ENCODE measurements at places on chromosomes 13 and 19.

DNA sequence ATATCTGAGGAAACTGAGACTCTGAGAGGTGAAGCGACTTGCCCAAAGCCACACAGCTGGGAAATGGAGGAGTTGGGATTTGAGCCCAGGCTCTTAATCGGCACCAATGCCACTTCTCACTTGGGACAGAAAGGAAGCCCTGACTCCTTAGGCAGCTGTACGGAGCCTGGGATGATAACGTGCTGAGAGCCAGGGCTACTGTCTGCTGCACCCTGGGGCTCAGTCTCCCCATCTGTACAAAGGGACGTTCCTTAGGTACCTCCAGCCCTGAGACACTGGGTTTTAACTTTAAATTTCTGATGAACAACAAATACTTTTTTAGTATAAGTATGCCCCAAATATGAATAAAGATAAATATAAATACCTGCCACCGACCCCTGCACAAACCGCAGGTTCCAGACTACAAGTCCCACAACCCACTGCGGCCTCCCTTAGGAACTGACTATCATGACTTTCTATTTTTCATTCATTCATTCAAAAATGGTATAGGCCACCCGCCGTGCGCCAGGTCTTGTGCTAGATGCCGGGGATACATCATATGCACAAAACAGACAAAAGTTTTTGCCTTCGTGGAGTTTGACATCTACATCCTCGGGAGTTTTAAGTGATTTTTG, 776 bp upstream of the NCLN start:
- no peak for DNase-seq

DNA sequence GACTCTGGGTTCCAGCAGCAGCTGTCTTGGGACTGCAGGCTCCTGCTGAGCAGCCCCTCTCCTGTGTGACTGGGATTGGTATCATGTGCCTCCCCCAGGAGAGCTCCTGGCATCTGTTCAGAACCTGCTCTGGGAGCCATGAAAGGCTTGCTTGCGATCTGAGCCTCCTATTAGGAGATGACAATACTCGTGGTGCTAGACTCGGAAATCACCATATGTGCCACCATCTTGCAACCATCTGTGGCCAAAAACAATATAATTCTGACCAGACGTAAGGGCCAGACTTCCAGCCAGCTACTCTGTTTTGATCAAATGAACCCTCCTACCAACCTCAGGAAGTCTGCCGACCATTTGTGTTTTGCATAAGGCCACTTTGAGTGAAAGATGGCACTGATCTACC, 484.7 kb downstream of the IRS2 start:
- DNase-seq = no peak

- peak; percentile 50 for DNase-seq
Measured at GRCh38 chr19:41795031-41795461, 1.3 kb upstream of the CEACAM3 start.

DNA sequence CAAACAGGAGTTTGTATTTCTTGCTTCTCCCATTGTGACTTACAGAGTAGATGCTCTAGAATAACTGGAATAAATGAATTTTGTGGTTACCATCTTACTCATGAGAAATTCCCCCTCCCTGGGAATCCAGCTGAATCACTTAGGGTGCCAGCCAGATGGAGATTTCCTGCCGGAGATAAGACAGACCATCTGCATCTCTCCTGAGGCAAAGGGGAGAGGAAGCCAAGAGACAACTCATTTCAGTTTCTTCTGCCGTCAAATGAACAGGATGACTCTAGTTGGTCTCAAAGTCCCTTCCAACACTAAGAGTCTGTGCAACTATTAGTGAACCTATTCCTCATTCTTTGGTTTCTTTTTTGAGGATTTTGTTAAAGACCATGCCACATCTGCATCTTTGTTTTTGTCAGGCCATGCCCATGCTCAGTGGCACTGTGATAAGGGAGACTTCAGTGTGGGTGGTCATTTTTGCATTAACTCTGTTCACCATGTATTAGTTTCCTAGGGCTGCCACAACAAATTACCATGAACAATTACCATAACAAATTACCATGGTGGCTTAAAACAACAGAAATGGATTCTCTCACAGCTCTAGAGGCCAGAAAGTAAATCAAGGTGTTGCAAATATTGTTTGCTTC, 112.8 kb downstream of the NDFIP2 start:
- no peak for DNase-seq

GRCh38 chr19:13417054-13417453, 89.2 kb downstream of the CACNA1A start:
- DNase-seq = no peak

- no peak for DNase-seq
Measured at GRCh38 chr13:67481445-67481844, 251.3 kb upstream of the PCDH9 start.

DNA sequence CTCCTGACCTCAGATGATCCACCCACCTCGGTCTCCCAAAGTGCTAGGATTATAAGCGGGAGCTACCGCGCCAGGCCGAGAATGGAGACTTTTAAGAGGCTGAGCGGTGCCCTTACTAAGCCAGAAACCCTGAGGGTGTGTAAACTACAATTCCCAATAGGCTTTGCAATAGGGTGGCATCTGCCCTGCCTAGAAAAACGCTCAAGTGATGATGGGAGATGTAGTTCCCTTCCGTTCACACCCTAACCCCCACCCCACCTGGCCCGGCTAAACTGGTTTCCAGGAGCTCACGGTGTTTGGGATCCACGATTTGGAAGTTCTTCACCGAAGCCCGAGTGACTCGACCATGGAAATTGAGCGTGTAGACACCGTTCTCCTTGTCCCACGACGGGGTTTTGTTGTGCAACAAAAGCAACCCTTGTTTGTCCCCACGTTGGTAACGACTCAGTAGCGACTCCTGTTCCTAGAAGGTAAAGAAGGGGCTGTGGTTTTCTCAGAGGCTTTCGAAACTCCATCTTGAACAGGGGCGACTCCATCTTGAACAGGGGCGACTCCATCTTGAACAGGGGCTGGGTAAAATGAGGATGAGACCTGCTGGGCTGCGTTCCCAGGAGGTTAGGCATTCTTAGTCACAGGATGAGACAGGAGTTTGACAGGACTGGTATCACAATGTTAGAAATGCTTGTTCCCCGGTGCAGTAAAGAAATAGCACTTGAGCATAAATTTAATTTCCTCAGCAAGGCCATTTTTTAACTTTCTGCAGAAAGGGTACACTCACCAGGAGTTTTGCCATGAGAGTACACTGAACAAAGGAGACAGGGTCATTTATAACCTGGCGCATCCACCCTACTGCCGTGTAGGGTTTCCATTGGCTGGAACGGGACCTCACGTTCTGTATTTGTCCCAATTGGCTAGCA, 9.8 kb downstream of the PPP1R15A start:
- DNase-seq = no peak

DNA sequence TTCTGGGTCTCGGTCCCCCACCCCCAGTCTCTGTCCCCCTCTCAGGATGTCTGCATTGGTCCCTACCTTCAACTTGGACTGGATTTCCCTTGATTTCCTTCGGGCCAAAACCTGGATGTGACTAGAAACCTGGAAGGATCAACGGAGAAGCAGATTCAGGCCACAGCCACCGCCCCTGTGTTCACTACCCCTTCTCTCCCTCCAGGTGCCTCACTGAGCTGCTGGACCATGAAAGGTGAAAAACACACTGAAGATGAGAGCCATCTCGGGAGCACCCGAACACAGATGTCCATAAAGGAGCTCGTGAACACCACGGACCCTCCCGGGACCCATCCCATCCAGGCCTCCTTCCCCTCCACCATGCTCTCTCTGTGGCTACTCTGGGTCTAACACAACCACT, 5.0 kb downstream of the TEAD2 start:
- no peak for DNase-seq

DNA sequence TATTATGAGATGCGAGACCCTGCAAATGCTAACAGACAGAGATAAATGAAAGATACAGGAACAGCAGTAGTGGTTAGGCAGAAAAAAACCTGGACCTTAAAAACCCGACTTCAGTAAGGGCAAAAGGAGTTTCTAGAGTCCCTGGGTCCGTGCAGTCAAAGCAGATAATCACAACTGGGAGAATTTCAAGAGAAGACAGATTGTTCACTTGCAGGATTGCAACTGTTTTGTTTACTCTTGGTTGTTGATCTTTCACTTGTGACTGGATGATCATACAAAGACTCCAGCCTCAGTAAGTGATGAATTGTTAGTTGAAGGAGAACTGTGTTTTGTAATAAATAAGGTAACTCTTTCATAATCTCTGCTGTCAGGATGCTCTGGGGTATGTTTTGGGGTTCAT, 135.1 kb downstream of the GPC6 start:
- no peak for DNase-seq

DNA sequence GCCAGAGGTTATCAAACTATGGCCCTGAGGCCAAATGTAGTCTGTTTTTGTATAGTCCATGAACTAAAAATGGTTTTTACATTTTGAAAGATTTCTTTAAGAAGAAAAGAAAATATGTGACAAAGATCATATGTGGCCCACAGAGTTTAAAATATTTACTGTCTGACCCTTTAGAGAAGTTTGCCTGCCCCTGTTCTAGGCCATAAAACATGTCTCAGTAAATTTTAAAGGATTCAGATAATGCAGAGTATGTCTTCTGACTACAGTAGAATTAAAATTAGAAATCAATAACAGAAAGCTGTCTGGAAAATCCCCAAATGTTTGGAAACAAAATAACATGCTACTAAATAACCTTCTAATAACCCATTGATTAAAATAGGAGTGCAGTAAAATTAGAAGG, 86.3 kb downstream of the KCNRG start:
- no peak for DNase-seq

DNA sequence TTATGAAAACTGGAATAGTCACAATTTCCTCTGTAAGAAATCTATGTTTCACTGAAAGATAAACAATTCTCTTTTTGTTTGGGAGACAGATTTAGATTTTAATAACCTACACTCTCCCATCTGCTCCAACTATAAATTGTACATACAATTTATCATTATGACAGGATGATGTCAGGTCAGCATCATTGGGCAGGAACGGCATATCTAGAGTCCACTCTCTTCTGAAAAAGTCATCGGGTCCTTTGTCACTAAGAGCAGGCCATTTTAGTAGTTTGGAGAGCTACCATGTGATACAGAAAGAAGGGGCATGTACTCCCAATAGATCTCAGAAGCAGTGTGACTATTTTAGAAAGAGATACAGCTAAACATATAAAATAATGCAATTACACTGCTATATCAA, 180.8 kb upstream of the ARGLU1 start:
- DNase-seq = no peak

DNA sequence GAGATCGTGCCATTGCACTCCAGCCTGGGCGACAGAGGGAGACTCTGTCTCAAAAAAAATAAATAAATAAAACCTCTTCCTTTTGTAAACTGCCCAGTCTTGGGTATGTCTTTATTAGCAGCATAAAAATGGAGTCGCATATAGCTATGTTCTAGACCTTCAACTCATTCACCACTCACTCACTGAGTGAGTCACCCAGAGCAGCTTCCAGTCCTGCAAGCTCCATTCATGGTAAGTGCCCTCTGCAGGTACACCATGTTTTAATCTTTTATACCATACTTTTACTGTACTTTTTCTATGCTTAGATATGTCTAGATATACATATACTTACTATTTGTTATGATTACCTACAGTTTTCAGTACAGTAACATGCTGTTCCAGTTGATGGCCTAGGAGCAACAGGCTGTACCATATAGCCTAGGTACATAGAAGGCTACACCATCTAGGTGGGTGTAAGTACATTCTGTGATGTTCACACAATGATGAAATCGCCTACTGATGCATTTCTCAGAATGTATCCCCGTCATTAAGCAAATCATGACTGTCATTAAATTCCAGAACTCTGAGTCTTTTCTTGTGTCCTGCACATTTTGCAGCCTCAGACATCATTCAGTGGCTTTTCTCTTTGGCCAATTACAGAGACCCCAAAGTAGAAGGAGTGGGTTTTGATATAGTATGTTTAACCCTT, 13.7 kb upstream of the FARP1 start:
- no peak for DNase-seq

- no peak for DNase-seq
Measured at GRCh38 chr13:58680115-58680514, 1048.6 kb downstream of the PCDH17 start.

DNA sequence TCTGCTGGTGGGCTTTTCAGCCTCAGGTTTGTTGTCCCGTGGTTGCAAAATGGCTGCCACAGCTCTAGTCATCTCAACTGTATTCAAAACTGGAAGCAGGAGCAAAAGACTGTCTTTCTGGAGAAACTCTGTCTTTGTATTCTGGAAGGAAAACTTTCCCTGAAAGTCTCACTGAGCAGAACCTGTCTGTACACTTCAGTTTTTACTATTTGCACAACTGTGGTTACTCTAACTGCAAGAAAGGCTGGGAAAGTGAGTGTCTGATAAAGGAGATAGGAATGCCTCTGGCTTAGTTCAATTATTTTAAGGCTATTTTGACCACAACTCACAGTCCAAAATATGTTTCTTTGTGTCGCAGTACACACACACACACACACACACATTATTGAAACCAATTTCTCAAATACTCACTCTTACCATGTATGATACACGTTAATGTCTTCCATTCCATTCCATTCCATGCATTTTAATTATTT, 49.7 kb upstream of the EHD2 start:
- DNase-seq = no peak

GRCh38 chr13:39451301-39451700, 151.7 kb downstream of the LHFPL6 start:
- no peak for DNase-seq

DNA sequence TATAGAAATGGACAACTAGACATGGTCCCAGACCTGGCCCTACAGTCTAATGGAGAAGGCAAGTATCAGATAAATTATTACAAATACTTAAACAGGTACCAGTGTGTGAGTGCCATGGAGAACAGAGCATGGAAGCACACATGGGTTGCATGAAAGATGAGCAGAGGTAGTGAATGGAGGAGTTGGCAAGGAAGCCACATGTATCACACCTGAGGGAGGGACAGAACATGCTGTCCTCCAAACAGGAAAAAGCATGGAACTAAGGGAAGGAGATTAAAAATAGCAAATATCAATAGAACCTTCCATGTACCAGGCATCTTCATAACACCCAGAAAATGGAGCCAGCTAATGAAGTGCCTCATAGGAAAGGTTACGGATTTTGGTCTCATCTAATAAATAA, 85.9 kb downstream of the SACS start:
- DNase-seq = no peak

- DNase-seq = no peak
Measured at GRCh38 chr13:41307884-41308640, 3.0 kb upstream of the NAA16 start.

GRCh38 chr13:97435794-97436193, 1.8 kb downstream of the RAP2A start:
- DNase-seq = no peak

DNA sequence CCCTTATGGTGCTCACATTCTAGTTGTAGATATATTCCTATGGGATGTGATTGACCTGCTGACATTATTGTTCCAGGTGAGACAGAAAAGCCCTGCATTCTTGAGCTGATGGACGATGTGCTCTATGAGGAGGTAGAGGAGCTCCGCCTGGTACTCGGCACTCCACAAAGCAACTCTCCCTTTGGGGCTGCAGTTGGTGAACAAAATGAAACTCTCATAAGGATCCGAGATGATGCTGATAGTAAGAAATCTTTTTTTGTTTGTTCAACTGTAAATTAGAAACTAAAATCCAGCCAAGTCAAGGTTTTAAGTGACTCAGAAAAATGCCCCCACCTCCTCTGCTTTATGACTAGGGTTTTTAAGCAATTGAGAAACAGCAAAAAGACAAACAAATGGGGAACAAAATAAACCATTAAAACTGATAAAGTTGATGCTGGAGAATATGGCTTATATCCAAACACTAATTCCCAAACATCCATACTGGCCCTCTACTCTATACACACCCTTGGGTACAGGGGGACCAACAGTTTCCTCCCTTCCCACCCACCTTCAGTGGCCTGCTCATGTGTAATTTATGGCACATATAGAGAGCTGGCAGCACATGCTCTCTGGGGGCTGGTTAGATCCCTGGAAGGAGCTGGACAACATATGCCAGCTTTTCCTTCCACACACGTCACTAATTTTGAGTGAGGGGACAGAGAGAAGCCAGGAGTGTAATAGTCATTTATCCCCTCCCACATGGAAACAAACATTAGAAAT, 139.6 kb downstream of the STOML3 start:
- DNase-seq = no peak

Data from immature natural killer cell (primary cell).